ENCODE measurements at places on chromosomes 13 and 19.

DNA sequence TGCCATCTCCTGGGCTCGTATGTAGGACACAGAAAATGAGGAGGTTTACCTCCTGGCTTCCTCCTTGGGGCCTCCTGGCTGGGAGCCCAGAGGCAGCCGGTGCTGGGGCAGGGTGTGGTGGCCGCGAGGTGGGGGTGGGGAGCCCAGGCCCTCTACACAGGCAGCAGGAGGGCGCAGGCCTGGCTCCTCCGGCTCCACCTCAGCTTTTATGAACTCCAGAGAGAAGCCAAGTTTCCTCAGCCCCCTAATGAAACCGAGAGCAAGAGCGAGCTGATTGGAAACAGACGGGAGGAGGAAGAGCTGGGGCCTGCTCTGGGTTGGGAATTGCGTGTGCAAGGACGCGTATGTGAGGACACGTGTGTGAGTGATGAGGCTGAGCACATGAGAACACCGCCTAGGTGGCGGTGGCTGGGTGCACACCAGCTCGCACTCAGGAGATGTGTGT is 23.1 kb downstream of the LYL1 start:
- peak; percentile 93 for DNase-seq

- peak; percentile 74 for DNase-seq
Measured at GRCh38 chr13:100235311-100235901, 146.5 kb downstream of the PCCA start.

GRCh38 chr19:15506074-15506571 is 2.2 kb upstream of the CYP4F22 start:
- no peak for DNase-seq

DNA sequence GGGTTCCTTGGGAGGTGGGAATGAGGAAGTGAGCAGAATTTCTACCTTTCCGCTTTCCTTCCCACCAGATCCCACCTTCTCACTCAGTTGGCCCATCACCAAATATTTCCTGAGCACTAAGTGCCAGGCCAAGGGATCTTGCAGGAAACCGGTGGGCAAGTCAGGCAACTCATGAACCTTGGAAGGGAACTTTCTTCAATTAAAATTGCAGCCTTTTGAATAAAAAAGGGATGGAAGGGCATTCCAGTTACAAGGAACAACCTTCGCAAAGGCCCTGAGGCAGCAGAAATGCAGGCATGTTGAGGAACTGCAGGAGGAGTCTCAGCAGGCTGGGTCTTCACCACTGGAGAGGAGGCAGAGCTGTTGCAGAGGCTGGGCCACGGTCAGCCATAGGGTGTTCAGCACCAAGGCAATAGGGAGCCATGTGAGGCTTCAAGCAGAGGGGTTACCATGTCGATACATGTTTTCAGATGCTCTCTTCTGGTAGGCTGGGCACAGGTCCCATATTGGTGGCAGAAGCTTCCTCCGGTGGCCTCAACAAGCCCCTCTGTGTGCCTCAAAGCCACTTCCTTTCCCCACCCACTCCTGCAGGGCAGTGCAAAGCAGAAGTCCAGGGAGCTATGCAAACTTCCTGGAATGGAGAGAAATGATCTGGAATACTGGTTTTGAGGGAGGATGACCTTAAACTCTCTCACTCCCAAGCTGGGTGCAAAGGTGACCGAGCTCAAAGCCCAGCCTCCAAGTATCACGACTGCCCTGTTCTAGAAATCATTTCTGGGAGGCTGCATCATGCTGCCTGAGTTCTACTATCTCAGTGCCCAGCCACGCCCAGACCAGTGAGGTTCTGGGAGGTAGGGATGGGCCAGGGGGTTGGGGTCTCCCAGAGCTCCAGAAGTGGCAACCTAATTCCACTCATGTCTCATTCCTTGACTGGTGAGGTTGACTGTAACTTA is at the start of gene FUT6:
FUT6 (minus strand) TSS at position 638 of the 953 bp plus-strand sequence. CDS start 7,135 bp downstream, outside the sequence.
- DNase-seq: no peak

DNA sequence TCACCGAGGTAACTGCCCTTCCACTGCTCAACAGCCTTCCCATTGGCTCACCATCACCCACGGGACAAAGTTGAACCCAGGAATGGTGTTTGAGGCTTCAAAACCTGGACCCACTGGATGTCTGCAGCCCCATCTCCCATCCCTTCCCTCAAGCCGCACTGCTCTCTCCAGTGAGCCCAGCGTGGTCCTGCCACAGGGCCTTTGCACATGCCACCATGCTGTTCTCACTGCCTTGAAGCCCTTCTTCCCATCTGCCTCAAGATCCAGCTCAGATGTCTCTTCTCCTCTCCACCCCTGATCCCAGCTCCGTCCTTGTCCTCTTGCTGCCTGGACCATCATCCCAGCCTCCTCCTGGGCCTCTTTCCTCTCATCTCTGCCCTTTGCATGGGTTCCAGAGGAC is 4.0 kb downstream of the SHISA7 start:
- DNase-seq: no peak

DNA sequence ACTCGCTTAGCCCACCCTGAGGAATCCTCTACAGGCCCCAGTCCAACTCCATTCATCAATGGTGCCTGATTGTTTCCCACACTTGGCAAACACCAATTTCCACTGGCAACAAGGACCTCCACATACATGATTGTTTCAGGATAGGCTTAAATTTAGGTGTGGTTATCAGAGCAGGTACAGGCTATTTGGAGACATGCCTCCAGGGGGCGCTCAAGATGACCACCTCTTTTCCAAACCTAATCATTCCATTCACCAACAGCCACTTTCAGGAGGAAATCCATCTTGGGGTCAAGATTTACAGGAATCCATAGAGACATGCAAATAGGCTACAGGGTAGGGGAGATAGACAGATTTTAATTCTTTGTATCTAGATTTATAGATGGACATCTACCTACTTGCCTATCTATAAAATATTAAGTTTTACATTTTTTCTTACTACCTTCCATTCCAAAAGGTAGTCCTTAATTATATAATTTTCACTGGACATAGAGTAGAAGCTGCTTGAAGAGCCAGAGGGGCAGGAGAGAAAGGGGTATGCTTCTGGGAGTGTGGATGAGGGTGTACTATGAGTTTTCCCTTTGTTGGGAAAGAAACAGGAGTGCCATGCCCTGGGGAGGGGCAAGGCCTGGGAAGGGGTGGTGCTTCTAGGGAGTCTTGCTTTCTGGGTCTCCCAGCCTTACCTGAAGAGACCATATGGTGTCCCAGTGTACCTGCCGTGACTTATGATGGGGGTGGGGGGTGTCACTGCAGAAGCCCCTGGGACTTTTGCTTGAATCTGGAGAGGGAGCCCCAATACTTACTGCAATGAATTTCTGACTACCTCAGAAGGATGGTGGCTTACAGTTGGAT is 14.1 kb upstream of the PCDH8 start:
- no peak for DNase-seq

DNA sequence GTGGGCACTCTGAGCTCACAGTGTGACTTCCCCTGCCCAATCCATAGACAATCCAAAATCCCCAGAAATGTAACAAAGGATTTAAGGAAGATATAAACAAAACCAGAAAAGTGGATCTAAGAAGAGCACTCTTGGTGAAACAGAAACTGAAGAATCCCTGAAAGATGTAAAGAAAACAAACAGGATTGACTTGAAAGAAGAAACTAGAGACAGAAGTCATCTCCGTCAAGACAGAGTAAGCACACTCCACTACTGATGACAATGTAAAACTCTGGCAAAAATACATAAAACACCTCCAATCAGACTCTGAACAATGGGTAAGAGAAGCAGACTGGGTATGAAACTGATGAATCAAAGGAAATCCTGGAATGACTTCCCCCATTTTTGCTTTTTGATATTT is 13.5 kb downstream of the TUBGCP3 start:
- no peak for DNase-seq

GRCh38 chr19:50952910-50953309 is at the start of gene KLK5:
Gene KLK5 (minus strand): TSS chr19:50953038. CDS start chr19:50952657, 381 bp downstream.
- DNase-seq: no peak

- peak; percentile 20 for DNase-seq
Measured at GRCh38 chr19:17346109-17346671, 8.8 kb downstream of the GTPBP3 start.

DNA sequence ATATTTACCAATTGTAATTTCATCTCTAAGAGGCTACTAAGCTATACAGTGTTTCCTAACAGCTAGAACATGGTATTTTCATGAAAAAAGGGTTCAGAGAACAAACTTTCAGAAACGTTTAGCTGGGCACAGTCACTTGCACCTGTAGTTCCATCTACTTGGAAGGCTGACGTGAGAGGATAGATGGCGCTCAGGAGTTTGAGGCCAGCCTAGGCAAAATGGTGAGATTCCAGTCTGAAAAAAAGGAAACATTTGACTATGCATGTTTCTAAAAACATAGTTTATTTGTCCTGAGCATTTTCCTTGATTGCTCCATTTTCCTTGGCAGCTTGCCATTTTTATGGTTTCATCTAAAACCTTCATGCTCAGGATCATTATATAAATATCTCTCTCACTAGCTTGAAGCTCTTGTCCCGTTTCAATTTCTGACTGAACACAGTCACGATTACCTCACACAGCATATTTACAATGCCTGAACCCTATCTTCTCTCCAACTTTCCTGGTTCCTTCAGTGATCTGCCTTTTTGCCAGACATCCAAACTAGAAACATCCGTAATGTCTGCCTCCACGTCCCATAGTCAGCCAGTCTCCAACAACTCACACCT is 200.8 kb downstream of the RGCC start:
- peak; percentile 53 for DNase-seq

- DNase-seq: no peak
Measured at GRCh38 chr19:17467471-17468301, 2.6 kb upstream of the SLC27A1 start.
